GM18507 (cell line): ENCODE measurements at places on chromosomes 1 and 21.

DNA sequence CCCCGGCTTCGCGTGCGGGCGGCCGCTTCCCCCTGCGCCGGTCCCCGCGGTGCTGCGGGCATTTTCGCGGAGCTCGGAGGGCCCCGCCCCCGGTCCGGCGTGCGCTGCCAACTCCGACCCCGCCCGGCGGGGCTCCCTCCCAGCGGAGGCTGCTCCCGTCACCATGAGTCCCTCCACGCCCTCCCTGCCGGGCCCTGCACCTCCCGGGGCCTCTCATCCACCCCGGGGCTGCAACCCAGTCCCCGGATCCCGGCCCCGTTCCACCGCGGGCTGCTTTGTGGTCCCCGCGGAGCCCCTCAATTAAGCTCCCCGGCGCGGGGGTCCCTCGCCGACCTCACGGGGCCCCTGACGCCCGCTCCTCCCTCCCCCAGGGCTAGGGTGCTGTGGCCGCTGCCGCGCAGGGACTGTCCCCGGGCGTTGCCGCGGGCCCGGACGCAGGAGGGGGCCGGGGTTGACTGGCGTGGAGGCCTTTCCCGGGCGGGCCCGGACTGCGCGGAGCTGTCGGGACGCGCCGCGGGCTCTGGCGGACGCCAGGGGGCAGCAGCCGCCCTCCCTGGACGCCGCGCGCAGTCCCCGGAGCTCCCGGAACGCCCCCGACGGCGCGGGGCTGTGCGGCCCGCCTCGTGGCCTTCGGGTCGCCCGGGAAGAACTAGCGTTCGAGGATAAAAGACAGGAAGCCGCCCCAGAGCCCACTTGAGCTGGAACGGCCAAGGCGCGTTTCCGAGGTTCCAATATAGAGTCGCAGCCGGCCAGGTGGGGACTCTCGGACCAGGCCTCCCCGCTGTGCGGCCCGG lies 159.2 kb downstream of the RUNX1 start:
- DNase-seq, result no peak

DNA sequence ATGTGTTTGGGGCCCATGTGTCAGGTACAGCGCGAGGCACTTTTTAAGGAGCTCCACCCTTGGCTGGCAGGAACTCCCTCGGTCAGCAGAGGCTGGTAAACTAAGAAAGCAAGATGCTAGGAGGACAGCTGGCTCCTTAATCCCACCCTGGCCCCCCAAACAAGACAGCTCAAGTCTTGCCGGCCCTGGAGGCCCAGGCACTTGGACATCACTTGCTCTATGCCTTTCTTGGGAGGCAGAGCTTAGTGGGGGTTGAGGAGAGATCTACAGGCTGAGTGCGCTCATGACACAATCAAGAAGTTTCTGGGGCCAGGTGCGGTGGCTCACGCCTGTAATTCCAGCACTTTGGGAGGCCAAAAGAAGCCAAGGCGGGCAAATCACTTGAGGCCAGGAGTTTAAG lies 78.1 kb downstream of the CD34 start:
- DNase-seq, result no peak

GRCh38 chr1:10724052-10724494 lies 72.4 kb downstream of the CASZ1 start:
- DNase-seq, result no peak

- DNase-seq, result no peak
These were observed 82.3 kb upstream of the CACHD1 start for GRCh38 chr1:64387389-64388285.

- no peak for DNase-seq
These were observed 471.8 kb upstream of the PRMT6 start for GRCh38 chr1:106584676-106585075.

GRCh38 chr1:10050611-10051010 lies 17.9 kb downstream of the UBE4B start:
- no peak for DNase-seq

GRCh38 chr1:84691122-84691783 lies 992 bp upstream of the SSX2IP start:
- DNase-seq, result no peak

DNA sequence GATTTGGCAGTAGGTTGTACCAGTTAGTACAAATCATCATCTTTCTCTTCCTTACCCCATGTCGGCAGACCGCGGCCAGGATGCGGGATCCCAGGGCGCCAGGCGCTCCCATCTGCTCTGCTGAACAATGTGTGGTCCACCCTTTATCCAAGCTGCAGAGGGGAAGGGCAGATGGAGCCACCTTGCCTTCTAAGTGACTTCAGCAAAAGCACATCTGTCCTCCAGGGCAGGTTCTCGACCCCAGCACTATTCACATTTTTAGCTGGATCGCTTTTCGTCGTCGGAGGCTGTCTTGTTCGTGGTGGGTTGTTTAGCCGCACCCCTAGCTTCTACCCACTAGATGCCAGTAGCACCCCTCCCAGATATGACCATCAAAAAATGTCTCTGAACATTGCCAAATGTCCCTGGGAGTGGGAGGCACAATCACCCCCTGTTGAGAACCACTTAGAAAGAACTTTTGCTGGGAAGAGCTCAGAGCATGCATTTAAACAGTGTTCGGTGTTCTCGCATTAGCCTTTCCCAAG lies 58.1 kb upstream of the SIM2 start:
- no peak for DNase-seq

DNA sequence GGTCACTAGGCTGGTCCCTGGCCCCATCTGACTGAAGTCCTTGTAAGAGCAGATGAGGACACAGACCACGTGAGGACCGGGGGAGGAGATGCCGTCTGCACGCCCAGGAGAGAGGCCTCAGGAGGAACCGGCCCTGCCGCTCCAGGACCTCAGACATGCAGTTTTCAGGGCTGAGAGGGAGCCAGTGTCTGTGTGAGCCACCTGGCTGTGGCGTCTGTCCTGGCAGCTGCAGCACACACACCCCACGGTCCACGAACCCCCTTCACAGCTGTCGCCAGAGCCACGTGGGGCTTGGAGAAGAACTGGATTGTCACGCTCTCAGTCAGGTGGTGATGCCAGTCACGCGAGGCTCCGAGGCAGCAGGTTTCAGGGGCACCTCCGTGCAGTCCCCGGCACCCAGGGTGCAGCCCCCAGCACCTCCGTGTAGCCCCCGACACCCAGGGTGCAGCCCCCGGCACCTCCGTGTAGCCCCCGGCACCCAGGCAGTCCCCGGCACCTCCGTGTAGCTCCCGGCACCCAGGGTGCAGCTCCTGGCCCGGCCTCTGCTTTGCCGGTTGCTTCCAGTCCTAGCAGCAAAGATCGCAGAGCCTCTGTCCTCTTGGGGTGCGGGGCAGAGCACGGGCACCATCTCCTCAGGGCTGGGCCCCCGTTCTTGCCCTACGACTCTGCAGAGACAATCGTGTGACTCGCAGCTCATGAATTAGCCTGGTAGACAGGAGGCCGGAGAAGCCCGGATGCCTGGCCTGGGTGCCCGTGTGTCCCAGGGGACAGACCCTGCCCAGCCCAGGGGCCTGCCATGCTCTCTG lies 19.0 kb upstream of the SUMO3 start:
- no peak for DNase-seq

DNA sequence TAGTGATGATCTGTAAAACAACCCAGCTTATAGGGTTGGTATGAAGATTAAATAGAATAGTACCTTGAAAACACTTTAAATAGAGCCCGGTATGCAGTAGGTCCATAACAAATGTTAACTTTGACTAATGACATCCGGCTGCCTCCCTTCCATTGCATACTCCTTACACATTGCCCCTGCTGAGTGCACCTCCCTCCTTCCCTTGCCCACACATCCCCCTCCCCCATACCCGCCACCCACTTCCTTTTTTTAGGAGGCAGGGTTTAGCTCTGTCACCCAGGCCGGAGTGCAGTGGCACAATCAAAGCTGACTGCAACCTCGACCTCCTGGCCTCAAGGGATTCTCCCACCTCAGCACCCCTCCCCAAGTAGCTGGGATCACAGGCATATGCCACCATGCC lies 24.4 kb upstream of the ZC3H12A start:
- no peak for DNase-seq

GRCh38 chr1:100448366-100448765 lies 89.6 kb upstream of the GPR88 start:
- DNase-seq, result no peak

DNA sequence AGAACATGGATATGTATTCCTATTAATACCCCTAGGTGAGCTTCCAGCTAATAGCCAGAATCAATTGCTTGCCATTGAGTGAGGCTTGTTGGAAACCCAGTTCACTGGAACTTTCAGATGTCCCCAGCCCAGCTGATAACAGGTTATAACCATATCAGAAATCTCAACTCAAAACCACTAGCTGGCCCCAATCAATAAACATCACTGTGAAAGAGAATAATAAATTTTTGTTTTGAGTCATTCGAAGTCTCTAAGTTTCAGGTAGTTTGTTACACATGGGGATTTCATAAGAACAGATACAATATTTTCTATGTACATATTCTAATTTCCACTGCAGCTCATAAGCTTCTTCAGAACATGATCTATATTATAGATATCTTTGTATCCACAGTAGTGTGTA lies 162.9 kb upstream of the SNX7 start:
- DNase-seq, result no peak

GRCh38 chr1:24380508-24380907 lies 33.1 kb downstream of the STPG1 start:
- no peak for DNase-seq

DNA sequence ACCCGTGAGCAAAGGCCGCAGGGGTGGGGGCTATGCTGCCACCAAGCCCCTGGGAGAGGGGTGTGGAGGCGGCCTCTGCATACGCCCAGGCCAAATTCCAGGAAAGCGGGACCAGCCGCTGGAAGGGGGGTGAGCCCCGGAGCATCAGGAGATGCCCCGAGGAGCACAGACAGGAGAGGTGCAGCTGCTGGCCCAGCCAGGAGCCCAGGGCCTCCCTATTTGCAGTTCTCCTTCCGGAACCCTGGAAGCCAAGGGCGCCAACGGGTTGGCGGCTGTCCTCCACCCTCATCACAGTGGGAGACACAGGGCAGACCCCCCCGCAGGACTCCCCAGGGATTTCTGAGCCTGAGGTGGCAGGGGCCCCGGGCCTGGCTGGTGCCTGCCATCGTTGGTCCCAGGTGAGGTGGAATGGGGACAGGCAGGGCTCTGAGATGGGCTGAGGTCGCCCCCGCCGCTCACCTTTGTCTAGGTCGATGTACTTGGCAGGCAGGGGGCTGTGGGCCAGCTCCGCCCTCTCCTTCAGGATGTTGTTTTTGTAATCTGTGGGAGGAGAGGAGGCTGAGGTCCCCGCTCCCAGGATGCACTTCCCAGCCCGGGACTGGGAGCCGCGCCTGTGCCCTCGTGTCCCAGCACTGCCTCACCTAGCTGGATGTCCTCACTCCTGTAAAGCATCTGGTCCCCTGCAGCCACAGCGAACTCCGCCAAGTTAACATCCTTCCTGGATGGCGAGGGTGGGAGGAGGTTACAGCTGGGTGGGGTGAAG lies 4.4 kb upstream of the DVL1 start:
- no peak for DNase-seq

- no peak for DNase-seq
These were observed 15.6 kb upstream of the THEMIS2 start for GRCh38 chr1:27856561-27857343.

- DNase-seq, result no peak
These were observed 125.9 kb downstream of the PRDM16 start for GRCh38 chr1:3194760-3195479.

DNA sequence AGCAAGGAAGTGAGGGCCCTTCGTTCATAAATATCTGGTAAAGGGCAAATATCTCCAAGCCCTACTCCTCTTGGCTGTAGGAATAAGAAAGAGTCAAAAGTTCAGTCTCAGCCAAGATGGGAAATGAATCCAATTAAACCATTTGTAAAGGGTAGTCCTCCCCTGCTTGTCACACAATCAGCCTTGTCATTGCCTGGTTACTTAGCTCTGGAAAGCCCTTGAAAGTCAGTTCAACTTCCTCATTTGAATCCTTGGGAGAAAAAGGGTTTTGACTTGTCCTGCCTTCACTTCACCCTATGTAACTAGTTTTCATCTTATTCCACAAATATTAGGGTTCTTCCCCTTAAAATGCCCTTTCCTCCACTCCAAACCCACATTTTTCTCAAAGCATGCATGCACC lies 100.0 kb downstream of the ELAVL4 start:
- no peak for DNase-seq

GRCh38 chr1:232744847-232745246 lies 60.4 kb upstream of the MAP10 start:
- DNase-seq, result no peak

DNA sequence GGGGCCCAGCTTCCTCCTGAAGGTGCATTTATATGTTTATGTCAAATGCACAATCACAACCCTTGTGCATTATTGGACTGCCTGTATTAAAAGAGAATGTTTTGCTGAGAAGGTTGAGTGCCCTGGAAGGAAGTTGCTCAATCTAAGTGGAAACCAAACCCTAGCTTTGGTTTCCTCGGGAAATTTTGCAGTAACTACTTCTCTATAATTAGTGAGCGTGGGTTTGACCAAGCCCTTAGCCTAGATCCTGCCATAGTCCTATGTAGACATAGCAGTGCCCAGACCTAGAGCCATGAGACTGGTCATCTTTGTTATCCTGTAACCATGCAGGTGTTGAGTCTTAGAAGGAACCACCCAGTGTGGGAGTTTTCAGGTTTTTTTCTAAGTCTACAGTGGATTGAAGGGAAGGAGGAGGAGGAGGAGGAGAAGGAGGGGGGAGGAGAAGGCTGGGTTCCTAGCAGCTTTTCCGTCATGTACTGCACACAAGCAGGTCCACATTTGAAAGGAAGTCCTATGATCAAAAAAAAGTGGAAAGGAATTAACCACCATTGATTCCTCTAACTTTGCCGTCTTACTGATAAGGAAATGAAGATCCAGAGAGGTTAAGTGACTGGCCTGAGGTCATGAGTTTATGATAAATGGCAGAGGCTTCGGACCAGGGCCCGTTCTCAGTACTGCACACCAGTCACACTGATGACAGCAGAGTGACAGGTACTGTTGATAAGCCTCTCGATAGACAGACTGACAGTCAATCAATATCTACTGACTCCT lies 72.2 kb upstream of the LYST start:
- no peak for DNase-seq

- no peak for DNase-seq
These were observed 54.6 kb downstream of the FASLG start for GRCh38 chr1:172713466-172713865.

DNA sequence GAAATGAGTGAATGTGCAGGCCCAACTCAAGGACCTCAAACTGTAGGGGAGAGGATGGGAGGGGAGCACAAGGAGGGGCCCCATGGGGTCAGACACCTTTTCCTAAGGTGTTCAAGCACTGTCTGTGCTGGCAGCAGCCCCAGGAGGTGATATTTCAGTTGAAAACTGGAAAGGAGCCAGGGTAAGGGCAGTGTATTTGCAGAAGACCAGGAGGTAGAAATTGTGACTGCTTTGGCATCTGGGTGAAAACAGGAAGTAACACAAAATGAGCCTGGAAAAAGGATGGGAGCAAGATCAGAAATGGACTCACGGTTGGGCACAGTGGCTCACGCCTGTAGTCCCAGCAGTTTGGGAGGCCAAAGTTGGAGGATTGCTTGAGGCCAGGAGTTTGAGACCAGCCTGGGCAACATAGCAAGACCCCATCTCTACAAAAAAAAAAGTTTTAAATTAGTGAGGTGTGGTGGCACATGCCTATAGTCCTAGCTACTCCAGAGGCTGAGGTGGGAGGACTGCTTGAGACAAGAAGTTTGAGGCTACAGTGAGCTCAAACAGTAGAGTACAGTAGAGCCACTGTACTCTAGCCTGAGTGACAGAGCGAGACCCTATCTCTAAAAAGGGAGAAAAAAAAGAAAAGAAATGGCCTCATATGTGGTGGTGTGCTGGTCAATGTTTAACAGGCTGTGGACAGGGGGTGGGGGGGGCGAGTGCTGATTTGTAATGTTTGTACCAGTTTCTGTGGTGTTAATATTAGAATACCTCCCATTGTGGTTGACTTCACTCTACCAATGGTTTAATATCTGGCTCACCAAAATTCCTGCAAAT lies 76.2 kb upstream of the ANGPTL1 start:
- DNase-seq, result no peak

GRCh38 chr1:1434131-1434823 lies 1.2 kb upstream of the VWA1 start:
- no peak for DNase-seq

GRCh38 chr1:175134500-175134899 lies 58.1 kb downstream of the KIAA0040 start:
- no peak for DNase-seq
